ENCODE measurements at places on chromosomes 2 and 18.
A peak's percentile ranks its signal among the peaks of the same experiment; 100 is the strongest.

DNA sequence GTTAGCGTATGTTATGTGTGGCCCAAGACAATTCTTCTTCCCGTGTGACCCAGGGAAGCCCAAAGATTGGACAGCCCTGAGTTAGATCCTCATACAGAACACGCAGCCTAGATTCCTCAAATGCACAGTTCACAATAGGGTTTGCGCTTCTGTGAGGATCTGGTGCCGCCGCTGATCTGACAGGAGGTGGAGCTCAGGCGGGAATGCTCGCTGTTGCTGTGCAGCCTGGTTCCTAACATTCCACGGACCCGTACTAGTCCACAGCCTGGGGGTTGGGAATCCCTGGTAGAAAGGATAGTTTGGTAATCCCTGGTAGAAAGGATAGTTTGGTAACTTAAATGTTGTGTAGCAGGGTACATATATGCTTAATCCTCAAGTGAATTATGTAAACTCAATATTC lies 27.0 kb downstream of the MAPRE3 start:
- H3K4me3 ChIP-seq = no peak overlapping the region
- no peaks in the 10 kb centered on the region for H3K36me3 ChIP-seq
- DNase-seq = no peak
- H3K27me3 ChIP-seq = peaks cover 5% of the 10 kb centered on the region
- H3K27ac ChIP-seq = no peak overlapping the region
- H3K4me1 ChIP-seq = no peaks in the 10 kb centered on the region

GRCh38 chr18:73688851-73689711 lies 458.6 kb downstream of the FBXO15 start:
- H3K4me3 ChIP-seq = no peak overlapping the region
- no peaks in the 10 kb centered on the region for H3K36me3 ChIP-seq
- no peak overlapping the region for H3K27ac ChIP-seq
- no peak for DNase-seq
- H3K4me1 ChIP-seq = no peaks in the 10 kb centered on the region
- no peaks in the 10 kb centered on the region for H3K27me3 ChIP-seq

- H3K27ac ChIP-seq = no peak overlapping the region
- no peaks in the 10 kb centered on the region for H3K27me3 ChIP-seq
- no peak for DNase-seq
- no peak overlapping the region for H3K4me3 ChIP-seq
- no peaks in the 10 kb centered on the region for H3K36me3 ChIP-seq
- no peaks in the 10 kb centered on the region for H3K4me1 ChIP-seq
Measured at GRCh38 chr2:17148407-17149145, 369.7 kb downstream of the RAD51AP2 start.

- H3K36me3 ChIP-seq = peaks cover 2% of the 10 kb centered on the region
- no peak for DNase-seq
- H3K4me1 ChIP-seq = peaks cover 10% of the 10 kb centered on the region
- no peaks in the 10 kb centered on the region for H3K27me3 ChIP-seq
- peak overlapping the region; percentile 21 for H3K27ac ChIP-seq
Measured at GRCh38 chr18:2657788-2658458, 2.4 kb downstream of the SMCHD1 start.

Measured in thymus (tissue), 14 donors.